ENCODE measurements at places on chromosomes 11 and 22. TPM values are rescaled to one million over a fixed set of nuclear protein-coding genes. Genes with fewer than 3 reads are reported as not detected.

OR9I1 gene
- total RNA-seq, result not detected

PTPRJ gene
- total RNA-seq, result 27.2 TPM

MOGAT2 gene
- total RNA-seq, result not detected

RGL4 gene
- total RNA-seq, result not detected

OR51B5 gene
- not detected for total RNA-seq

PANX2 gene
- total RNA-seq, result under 0.01 TPM

DNAJB7 gene
- not detected for total RNA-seq

SLCO2B1 gene
- total RNA-seq, result under 0.01 TPM

CDCA5 gene
- 4.3 TPM for total RNA-seq

MAJIN gene
- total RNA-seq, result not detected

CDKN1C gene
- 259 TPM for total RNA-seq

IGF2 gene
- total RNA-seq, result 9,662 TPM

CLDN5 gene
- total RNA-seq, result not detected

ASCL3 gene
- not detected for total RNA-seq

ZNF280A gene
- total RNA-seq, result not detected

PKP3 gene
- 687 TPM for total RNA-seq

OR52E8 gene
- total RNA-seq, result not detected

PRODH gene
- 0.79 TPM for total RNA-seq

CYP2D6 gene
- 0.33 TPM for total RNA-seq

OLFML1 gene
- not detected for total RNA-seq

ACR gene
- total RNA-seq, result not detected

KRTAP5-11 gene
- total RNA-seq, result not detected
